AG04450 (cell line): ENCODE measurements at places on chromosomes 12 and 14. TPM values are rescaled to one million over a fixed set of nuclear protein-coding genes. Genes with fewer than 3 reads are reported as not detected.

The NPAS3 gene
- polyA plus RNA-seq, result not detected in 2 replicates

The DLK1 gene
- 0.12 TPM in 1 of 2 replicates, not detected in the other for polyA plus RNA-seq

The RERGL gene
- not detected in 2 replicates for polyA plus RNA-seq

The GPRC5D gene
- polyA plus RNA-seq, result not detected in 2 replicates

The GPR84 gene
- polyA plus RNA-seq, result not detected in 2 replicates

The NTF3 gene
- 28.7 and 31.5 TPM in 2 replicates for polyA plus RNA-seq

The MYO1H gene
- not detected in 2 replicates for polyA plus RNA-seq

The JAG2 gene
- polyA plus RNA-seq, result 0.17 and 0.22 TPM in 2 replicates

The RIN3 gene
- polyA plus RNA-seq, result 3.7 and 5.6 TPM in 2 replicates

The BMP4 gene
- 20.8 and 25.4 TPM in 2 replicates for polyA plus RNA-seq

The SMIM41 gene
- not detected in 2 replicates for polyA plus RNA-seq

GRCh38 chr14:95928751-95929150, 52.1 kb downstream of the TUNAR start:
- DNase-seq, result no peak

GRCh38 chr12:73266206-73266605, 994.0 kb downstream of the TRHDE start:
- no peak for DNase-seq

- DNase-seq, result no peak
Measured at GRCh38 chr12:67052981-67053380, 216.2 kb upstream of the CAND1 start.

DNA sequence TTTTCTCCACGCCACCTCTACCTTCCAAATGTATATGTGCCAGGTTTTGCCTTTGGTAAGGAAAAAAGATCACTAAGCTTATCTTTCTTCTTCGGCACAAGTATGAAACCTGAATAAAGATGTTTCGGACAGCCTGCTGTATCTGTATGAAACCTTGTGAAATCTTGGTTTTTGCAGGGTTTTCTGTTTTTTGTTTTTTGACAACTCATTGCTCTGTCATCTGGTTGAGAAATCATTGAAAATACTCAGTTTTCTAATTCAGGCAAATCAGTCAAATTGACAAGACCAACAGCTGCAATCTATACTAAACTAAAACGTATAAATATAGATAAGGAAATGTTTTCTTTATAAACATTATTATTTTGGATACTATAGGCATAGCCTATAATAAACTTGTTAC, 63.1 kb upstream of the FGD4 start:
- no peak for DNase-seq

DNA sequence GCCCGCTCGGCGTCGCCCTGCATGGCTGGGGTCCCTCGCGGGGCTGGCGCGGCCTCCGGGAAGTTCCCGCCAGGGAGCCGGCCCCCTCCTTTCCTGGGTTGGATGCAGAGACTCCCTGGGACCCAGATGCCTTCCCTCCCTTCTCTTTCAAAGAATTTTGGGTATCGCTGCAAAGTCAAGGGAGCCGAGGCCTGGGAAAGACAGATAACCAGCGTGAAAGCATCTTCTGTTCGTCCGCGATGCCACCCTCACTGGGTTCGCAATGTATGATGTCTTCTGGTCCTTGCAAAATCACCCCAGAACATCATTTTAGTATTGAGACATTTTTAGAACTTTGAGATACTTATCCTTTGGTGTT, 451 bp downstream of the IRAK3 start:
- no peak for DNase-seq

DNA sequence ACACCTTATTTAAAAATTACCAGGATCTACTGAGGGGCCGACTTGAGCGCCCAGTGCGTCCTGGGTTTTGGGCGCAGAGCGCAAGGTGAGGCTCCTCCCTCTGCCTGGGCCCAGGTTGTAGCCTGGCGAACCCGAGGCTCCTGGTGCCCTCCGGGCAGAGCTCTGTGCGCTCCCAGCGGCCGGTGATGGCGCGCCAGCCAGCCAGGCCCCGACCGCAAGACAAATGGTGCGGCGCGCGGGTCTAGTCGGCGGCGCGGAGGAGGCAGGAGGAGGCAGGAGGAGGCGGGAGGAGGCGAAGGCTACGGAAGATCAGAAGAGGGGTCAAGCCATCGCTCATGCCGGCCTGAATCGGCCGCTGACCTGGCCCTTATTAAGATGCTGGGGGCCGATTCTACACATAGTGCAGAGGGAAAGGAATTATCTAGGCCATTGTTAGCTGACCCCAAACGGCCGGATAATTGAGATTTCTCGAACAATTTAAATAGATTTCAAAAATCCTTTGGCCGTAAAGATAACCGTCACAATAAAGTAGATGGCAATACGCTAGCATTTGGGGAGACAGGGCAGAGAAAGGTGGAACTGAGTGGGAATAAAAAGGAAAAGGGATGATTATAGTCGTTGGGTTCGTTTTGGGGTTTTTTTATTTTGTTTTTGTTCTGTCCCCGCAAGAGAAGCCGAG, 2.8 kb downstream of the TBX5 start:
- no peak for DNase-seq

- no peak for DNase-seq
Measured at GRCh38 chr14:92459030-92459949, 54.3 kb upstream of the RIN3 start.

DNA sequence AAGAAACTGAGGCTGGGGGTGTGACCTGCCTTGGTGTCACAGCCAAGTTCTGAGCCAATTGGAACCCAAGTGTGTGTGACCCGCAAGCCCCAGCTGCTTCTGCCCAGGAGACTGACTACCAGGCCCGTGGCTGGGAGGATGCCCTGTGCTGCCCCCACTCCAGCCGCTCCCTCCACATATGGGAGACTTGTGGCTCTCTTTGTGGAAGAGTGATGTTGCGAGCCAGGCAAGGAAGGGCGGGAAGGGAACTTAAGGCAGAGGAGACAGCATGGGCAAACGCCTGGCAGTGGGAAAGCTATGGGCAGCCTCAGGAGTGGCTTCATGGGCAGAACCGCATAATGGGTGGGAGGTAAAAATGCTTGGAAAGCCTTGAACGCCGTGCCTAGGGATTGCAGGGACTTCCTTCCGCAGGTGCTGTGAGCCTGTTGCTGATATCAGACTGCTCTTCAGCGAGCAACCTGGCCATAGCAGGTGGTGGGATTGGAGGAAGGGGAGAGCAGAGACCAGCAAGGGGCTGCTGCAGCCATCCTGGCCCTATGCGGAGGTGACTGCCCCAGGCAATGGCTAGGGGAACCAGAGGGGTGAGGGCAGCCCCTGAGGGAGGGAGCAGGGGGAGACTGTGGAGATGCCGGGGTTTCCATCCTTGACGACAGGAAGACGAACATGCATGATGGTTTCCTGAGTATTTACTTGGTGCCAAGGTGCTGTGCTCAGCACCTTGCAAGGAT, 115.7 kb downstream of the LGMN start:
- DNase-seq, result no peak

DNA sequence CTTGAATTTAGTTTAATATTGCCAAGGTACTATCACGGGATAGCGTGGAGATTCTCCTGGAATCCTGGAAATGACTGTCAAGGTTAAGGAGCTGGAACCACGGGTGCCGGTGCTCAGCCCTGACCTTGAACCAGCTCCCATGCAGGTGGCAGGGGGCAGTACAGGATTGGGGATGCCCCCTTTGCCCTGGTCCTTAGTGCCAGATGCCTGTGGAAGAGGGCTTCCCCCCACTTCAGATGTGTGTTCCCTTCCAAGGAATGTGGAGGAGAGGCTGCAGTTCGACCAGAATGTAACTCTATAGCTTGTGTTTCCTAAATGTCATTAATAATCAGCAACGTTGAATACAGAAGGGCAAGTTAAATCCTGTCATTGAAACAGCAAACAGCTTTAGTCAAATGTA, 258.9 kb downstream of the VRK1 start:
- DNase-seq, result no peak

DNA sequence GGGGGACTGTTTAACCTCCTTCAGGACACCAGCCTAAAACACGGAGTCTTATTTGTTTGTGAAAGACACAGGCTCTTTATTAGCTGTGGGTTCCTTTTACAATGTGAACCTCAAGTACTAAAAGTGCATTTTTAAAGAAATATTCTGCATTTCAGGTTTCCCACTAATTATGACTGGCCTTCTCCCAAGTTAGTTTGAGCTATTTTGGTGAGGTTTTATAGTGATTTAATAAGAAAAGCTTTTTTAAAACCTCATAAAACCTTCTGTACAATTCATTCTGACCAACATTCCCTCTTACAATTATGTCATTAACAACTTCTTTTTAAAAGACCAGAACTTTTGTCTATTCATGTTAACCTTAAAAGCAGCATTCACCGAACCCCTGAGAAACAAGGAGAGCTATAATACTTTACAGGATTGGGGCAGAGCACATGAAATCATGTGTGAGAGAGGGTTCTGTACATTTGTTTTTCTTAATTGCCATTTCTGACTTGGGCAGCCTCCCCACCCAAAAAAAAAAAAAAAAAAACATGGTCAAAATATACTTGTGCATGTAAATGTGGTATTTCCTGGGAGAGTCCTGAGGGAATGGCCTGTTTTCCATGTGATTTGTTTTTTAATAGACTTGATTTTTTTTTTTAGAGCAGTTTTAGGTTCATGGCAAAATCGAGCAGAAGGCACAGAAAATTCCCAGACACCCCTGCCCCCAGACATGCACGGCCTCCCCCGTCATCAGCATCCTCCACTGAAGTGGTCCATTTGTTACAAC, 169.5 kb downstream of the CHST11 start:
- no peak for DNase-seq

DNA sequence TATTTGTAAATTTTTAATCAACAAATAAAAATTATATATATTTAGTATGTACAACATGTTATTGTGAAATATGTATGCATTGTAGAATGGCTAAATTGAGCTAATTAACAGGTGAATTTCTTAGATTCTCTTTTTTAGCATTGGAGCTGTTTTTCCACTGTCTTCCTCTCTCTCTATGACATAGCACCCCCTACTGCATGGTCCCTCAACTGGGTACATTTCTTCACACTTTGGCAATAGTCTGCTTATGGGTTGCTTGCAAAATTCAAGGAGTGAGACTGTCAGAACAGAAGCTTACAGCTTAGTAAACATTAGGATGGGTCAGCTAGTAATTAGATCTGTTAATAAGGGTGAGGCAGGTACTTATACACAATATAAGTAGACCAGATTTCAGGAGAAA, 658.5 kb upstream of the MGAT4C start:
- DNase-seq, result peak; percentile 24

- DNase-seq, result no peak
Measured at GRCh38 chr12:109877504-109878246, 2.7 kb downstream of the GLTP start.

DNA sequence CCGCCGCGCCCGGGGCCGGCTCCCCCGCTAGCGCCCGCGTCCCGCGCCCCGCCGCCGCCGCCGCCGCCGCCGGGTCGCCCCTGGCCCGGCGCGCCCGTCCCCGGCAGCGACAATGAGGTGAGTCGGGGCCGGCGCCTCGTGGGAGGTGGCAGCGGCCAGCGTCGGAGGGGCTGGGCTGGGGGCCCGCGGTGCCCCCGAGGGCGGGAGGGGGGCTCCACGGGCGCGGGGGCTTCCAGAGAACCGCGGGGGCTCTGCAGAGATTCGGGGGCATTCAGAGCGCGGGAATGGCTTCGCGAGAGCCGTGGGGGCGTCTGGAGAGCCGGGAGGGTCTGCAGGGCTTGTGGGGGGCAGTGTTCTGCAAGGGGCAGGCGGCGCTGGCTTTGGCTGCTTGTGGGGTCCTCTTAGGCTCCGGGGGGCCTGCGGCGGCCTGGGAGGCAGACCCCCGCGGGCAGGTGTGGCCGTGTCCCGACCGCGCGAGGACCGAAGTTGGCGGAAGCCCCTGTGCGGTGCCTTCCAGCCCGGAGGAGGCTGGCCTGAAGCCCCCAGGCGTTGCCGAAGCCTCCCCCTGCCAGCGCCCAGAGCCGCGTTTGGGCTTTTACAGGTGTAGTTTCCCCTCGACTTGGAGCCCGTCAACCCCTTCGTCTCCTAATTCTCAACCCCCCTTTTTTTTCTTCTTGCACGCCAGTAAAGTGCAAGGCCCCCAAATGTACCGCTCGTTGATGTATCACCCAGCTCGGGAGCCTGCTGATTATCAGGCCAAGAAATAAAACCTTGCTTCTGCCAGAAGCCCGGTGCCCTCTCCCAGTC, 93.1 kb upstream of the EVL start:
- DNase-seq, result no peak

DNA sequence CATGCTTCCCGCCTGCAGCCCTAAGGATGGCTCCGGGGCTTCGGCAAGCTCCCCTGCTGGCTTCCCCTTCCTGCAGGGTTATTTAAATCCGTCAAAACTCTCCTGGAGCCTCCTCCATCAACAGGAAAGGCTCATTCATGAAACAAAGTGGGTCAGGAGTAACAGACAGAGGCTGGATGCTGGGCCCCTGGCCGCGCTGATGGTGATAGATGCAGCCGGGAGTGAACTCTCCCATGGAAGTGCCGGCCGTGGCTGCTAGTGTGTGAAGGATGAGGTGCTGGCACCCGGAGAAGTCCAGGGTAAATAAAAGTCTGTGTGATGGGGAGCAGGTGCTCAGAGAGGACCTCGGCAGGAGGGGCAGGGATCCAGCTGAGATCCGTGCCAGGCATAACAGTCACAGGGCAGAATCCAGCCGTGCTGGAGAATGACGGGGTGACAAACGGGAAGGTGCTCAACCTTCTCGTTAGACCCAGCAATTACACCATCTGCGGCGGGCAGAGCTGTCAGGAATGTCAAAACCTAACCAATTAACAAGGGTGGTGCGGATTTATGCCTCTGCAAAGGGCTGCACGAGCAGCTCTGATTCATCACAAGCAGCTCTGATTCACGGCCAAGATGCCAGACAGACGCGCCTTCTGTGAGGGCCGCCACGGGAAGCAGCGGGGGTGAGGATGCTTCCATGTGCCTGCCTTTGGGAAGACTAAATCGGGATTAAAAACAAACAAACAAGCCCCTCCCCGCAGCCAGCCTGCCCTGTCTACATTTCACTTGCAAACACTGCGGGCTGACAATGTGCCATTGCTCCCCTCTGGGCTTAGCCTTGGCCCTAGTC, 55.6 kb downstream of the SYNE3 start:
- peak; percentile 55 for DNase-seq

DNA sequence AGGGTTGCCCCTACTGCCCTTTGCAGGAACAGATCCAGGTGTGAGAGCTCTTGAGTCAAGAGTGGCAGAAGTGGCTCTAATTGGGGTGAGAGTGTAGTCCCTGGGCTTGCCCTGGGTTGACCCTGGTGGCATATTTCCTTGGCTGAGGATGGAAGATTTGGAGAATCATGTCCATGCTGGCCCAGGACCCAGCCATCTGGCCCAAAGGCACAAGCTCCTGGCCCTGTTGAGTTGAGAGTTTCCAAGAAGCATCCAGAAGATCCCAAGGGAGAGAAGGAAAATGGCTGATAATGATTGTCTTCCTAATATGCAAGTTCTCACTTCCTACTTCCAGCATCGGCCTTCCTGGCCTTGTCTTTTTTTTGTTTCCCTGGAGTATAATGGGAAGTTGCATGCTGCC, 55.5 kb upstream of the SRSF5 start:
- no peak for DNase-seq
